ENCODE measurements at places on chromosomes 11 and 22.

GRCh38 chr11:32905028-32905667 lies 12.5 kb downstream of the QSER1 start:
- DNase-seq, result no peak

DNA sequence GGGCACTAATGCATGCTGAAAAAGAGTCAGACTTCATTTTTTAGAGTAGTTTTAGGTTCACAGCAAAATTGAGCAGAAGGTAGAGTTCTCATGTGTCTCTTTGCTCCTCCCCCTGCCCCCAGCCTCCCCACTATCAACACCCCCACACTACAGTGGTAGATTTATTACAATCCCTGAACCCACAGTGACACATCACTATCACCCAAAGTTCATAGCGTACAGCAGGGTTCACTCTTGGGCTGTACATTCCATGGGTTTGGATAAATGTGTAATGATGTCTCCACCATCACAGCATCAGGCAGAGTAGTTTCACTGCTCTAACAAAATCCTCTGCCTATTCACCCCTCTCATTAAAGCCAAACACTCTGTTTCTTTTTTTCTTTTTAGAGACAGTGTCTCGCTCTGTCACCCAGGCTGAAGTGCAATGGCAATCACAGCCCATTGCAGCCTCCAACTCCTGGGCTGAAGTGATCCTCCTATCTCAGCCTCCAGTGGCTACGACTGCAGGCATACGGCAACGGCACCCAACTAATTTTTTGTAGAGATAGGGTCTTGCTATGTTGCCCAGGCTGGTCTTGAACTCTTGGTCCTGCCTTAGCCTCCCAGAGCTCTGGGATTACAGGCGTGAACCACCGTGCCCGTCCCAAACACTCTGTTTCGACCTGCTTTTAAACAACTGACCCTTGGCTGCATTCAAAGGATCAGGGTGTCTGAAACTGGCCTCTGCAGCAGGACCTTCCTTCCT lies 4.1 kb downstream of the BEST1 start:
- DNase-seq, result no peak

- no peak for DNase-seq
Observed at GRCh38 chr11:35162745-35163144, 23.8 kb downstream of the CD44 start.

DNA sequence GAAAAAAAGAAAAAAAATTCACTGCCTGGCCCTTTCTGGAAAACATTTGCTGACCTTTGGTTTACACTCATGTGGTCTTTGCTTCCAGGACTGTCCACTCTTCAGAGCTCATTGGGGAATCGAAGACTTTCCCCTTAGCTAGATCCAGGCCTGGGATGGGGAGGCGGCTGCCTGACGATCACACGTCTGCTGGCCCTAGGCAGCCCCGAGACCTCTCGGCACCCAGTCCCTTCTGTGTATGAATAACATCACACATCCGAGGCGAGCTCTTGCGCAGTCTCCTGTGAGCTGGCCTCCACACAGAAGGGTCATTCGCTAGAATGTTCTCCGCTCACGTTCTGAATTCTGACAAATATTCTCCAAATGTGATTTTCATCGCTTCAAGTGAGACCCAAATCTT lies 25.7 kb upstream of the GAL start:
- DNase-seq, result no peak

GRCh38 chr11:35334385-35335090 lies 84.8 kb downstream of the SLC1A2 start:
- DNase-seq, result no peak

DNA sequence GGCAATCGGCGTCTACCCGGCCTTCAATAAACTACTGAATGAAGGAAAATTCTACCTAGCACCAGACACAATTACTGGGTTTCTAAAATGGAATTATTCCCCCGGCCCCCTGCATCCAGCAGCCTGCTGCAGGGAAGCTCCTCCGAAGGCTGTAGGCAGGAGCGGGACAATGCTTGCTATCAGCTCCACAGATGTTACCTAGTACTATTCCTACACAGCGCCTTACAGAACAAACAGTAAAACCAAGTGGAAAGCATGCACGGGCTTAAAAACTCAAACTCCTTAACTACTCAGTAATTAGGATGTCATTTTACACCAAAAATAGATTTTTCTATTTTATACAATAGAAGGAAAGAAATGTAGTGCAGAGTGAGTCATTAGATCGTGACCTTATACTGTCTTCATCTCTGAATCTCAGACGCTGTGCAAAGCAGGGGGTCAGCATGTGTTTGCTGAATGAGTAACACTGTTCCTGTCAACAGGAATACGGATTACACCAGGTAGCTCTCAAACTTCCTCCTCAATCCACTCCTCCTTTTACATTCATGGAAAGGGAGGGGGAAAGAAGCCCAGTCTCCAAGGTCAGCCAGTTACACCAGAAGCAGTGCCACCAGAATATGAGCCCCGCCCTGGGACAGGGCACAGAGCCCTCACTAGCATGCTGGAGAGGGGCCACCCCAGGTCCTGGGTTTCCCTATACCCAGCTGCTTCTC lies 74.9 kb downstream of the PACSIN2 start:
- no peak for DNase-seq

DNA sequence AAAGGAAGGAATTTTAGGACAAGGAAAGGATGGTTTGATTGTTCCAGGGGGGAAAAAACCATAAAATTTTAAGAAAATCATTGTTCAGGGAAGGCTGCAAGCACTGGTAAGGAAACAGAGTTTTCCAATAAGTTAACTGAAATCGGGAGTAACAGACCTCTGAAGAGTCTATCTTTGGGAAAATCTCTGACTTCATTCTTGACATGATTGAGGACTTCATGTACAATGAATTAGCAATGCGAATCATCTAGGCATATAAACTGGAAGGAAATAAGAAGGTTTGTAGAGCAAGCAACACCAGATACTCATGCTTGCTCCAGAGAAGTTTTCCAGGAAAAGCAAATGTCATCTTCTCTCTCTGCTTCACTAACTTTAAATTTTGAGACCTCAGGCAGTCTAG lies 18.5 kb downstream of the APLP2 start:
- DNase-seq, result no peak

- DNase-seq, result no peak
Observed at GRCh38 chr22:47818496-47818895, 1056.0 kb downstream of the TBC1D22A start.

DNA sequence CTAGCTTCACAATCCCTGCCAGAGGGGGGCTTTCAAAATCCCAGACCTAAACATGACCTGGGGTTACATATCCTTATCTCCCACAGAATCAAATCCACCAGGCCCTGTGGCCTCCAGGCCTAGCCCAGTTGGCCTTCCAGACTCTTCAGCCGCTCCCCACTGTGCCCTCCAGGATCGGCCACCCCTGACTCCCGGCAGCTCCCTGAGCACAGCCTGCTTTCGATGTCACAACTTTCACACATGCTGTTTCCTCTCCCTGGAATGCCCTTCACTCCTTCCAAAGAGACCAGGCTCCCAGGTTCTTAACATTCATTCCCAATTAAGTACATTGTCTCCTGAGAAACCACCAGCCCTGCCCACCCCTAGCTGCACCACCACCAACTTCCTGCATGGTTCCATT lies 62.7 kb downstream of the CSNK2A3 start:
- DNase-seq, result no peak

DNA sequence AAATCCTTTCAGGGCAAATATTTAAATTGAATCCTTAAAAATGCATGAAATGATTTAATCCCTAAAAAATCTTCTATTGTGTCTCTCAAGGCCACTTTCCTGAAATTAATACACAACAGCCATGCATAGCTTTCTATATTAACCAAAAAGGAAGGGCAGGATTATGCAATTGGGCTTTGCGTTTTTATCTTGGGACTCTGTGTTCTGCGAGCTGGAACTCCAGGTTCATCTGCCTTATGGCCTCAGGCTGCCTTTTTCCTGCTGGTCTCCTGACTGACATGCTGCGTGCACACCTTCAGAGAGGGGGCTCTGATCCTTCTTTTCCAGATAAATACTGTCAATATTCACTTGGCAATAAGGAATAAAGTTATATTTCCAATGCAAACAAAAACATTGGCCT lies 141.7 kb upstream of the GRIA4 start:
- no peak for DNase-seq

DNA sequence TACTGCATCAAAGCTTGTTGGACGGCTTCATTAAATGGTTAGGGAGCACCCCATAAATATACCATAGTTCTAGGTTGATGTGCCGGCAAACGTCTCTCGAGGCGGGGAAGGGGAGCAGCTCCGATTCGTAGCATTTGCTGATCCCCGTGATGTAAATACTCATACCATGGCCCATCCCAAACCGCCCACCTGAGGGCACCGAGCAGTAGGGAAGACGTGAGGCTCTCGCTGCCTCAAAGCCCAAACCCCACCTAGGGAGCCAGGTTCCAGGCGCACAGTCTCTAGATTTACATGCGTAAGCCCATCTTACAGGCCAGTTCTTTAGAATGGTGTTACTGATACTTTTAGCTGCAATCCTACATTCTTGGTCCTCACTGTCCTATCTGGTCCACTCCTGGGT lies 124.0 kb downstream of the FEZ1 start:
- no peak for DNase-seq
